ENCODE measurements at places on chromosomes 16 and 17.

DNA sequence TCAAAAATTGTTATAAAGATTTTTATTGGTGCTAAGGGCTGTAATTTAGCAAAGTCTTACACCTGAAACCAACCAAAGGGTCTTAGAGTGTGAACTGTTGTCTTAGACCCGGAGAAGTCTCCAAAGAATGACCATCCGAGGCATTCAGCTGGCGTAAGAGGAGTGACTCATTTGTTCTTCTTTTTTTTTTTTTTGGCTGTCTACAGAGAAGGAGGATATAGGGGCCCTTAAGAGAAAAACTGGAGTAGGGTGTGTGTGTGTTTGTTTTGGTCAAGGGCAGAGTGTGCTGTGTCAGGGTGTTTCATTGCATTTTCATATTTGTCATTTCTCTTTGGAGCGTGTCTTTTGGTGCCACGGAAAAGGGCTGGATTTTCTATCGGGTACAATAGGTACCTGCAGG lies 508.0 kb downstream of the WWOX start:
- no peak for DNase-seq

DNA sequence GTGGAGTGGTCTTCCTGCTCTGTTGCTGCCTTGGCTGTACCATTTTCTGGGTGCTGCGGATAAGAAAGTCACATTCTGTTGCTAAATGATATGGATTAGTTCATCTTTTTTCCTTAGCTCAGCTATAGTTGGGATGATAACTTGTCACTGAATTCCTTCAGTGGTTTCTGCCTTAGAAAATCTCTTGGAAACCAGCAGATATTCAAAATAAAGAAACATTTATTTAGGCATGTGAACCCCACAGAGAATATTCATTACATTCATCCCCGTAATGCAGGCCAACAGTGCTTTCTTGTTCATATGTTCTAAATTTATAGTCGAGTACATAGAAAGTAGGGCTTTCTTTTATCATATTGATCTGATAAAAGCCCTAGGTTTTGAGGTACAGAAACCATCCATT lies 151.3 kb downstream of the CYB561 start:
- DNase-seq: no peak

GRCh38 chr16:24526701-24527495 lies 12.5 kb upstream of the RBBP6 start:
- DNase-seq: no peak

GRCh38 chr16:51573191-51573590 lies 422.1 kb upstream of the SALL1 start:
- no peak for DNase-seq

GRCh38 chr17:75476271-75476671 lies 19.8 kb downstream of the TMEM94 start:
- no peak for DNase-seq

- peak; percentile 20 for DNase-seq
Observed at GRCh38 chr16:13781575-13782338, 138.2 kb upstream of the ERCC4 start.

DNA sequence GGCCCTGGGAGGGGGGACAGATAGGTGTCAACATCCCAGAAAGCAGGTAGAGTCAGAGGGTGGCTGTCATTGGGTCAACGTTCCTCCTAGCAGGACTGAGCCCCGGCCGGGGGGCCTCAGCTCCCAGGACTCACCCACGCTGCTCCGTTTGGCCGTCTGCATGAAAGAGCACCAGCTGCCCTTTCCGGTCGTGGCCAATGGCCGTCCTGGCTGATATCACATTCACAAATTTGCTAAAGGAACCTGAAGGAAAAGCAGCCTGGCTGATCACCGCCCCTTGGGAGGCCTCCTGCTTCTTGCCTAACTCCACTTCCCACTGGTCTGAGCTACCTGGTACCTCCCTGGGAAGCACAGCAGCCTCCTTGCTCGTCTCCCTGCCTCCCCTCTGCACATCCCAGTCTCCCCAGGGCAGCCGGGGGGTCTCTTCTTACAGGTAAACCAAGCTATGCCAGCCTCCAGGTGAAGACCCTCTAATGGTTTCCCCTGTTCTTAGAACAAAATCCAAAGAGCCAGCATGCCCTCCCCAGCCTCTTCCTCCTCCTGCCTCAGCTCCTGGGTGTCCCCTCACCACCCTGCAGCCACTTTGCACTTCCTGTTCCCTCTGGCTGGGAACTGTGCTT lies 3.4 kb downstream of the NAGPA start:
- no peak for DNase-seq

DNA sequence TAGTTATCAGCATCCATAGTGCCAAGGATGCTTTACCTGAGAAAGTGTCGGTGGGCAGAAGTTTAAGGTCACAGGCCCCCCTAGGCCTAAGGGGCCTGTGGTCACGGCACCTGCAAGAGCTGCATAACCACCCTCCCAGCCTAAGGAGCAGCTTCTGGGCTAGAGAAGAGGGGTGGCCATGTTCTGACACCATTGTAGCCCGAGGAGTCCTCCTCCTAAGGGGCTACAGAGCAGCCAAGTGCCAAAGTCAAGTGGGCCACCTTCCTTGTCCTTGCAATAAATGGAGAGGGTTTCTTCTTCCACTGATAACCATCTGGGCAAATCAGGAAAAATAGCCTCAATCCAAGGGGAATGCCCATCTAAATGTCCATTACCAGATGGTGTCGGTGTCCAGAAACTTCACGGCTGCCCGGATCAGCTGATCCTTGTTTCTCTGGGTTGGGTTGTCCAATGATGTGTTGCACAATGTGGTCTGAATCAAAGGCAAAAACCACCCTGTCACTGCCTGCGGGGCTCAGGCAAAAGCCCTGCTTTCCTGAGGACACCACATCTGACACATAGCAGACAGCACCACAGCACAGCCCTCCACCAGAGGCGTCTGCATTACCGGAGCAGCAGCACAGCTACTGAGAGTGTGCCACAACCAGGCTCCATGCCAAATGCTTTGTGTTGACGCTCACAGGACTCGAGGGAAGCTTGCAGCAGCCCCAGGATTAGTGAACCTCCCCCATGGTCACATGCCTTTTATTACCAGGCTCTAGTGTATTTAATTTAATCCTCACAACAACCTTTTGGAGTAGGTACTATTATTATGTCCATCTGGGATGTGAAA lies 12.8 kb downstream of the ATPAF2 start:
- DNase-seq: no peak

DNA sequence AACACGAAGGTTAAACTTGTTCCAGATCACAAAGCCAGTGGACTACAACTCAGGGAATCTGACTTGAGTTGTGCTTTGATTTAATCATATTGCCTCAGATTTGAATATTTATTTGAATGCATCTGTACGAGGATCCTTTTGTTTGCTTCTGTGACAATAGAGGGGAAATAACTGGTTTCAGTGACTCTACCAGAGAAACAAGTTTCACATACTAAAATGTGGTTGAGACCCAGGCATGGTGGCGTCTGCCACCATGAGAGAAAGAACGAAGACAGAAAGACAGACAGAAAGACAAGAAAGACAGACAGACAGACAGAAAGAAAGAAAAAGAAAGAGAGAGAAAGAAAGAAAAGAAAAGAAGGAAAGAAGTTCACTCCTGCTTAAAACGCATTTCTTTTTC lies 24.0 kb downstream of the YWHAE start:
- no peak for DNase-seq

DNA sequence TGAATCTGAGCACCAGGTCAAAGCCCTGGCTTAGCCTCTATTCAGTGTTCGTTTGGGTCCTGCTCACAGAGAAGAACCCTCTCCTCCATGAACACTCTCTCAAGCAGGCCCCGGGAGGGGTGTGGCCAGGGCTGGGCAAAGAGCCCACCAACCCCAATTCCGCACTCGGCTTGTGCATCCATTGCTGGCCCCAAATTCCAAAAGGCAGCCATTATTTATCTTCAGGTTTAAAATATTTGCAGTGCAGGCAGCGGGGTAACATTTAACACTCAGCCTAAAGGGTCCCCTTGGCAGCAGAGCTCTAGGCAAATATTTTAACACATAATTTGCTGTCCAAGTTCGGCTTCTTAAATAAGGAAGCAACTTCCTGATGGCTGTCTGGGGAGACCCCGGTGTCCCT lies 115.7 kb downstream of the ZNF423 start:
- peak; percentile 56 for DNase-seq

DNA sequence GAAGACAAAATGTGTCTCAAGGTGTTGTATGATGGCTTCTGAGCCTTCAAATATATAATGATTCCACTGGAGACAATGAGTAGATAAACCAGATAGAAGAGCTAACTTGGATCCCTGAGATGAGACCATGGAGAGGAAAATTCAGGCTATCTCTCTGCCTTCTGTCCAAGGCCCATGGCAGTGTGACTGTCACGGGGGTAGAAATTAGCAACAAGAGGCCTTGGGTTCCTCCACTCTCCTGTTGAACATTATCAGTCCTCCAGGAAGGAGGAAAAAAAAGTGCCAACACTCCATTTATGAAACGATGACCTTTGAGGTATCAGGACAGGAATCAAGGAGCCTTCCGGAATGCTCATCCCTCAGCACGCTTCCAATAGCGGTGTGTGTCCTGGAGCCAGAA lies 75.2 kb downstream of the WWP2 start:
- no peak for DNase-seq

DNA sequence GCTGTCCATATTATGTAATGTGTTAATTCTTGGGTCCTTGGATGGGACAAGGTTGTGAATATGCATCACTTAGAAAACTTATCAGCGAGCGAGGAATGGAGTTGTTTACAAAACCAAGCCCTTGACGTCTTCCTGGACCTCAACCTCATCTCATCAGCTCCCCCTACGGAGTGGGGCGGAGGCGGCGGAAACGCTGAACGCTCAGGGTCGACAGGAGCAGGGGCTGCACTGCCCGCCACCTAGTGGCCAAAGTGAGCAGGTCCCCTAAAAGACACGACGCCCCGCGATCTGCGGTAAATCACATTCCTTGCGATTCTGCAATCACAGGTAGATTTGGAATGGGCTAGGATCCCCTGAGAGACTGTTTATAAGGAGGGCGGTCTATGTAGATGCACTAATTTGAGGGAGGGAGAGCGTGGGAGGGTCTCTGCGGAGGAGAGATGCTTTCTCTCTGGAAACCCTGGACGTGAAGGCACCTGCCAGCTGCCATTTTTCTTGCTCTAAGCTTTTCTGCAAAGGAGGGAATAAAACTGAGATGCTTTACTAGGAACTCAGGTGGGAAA lies 5.4 kb upstream of the ICAM2 start:
- peak; percentile 58 for DNase-seq

GRCh38 chr16:11909653-11910545 lies 5.9 kb downstream of the GSPT1 start:
- no peak for DNase-seq

All from hindlimb muscle (tissue), 1 donor.